Calu3 (cell line): ENCODE measurements at places on chromosomes 1 and 21. TPM values are rescaled to one million over a fixed set of nuclear protein-coding genes. Genes with fewer than 3 reads are reported as not detected.

DNA sequence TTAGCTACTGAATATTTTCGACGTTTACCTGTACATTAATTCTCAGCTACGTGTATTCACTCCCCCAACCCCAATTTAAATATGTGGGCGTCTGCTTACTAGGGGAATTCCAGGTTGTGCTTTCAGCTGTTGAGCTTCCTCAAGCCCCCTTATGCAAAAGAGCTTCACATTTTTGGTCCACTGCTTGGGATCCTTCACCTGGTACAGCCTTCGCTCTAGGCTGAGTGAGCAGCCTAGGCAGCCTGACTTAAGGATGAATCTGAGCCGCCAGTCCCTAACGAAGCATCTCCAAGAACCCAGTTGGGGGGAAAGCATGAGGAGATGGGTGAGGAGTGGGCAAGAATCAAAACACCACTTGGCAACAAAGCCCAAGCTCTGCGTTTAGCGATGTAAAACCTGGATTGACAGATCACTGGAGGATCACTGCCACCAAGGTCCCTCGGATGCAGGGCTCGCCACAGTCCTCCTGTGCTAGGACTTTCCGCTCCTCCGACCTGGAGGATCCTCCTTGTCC, 674 bp downstream of the BCL10 start:
- peaks cover 64% of the 10 kb centered on the region for H3K36me3 ChIP-seq
- peaks cover 57% of the 10 kb centered on the region for H3K4me1 ChIP-seq
- no peaks in the 10 kb centered on the region for H3K27me3 ChIP-seq
- peak overlapping the region; percentile 10 for H3K27ac ChIP-seq
- H3K4me3 ChIP-seq, result peak overlapping the region; percentile 86

DNA sequence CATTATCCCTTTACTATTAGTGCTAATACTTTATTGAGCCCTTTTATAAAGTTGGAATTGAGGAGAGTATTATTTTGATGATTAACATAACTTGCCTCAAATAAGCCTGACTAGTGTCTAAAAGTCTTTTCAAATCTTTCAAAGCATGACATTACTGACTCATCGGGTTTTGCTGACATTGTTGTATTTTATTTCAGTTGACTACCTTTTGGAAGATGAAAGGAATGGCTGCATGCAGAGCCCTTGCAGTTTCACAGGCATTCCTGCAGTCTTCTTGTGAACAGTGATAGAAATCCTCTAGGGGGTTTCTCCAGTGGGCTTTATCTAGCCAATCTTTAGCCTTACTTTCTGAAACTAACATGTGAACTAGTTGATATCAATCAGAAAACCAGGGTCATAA, 43.0 kb upstream of the TMEM61 start:
- no peak overlapping the region for H3K4me3 ChIP-seq
- no peaks in the 10 kb centered on the region for H3K36me3 ChIP-seq
- peaks cover 16% of the 10 kb centered on the region for H3K4me1 ChIP-seq
- DNase-seq, result no peak
- no peak overlapping the region for H3K27ac ChIP-seq

Gene NADK
- total RNA-seq, result 92.2 and 103 TPM in 2 replicates

GRCh38 chr1:163074716-163075284, 5.6 kb downstream of the RGS4 start:
- H3K27me3 ChIP-seq, result peaks cover 9% of the 10 kb centered on the region
- H3K4me1 ChIP-seq, result no peaks in the 10 kb centered on the region
- no peak for DNase-seq
- no peak overlapping the region for H3K4me3 ChIP-seq
- H3K36me3 ChIP-seq, result no peaks in the 10 kb centered on the region

Gene SLAMF9
- not detected in 2 replicates for total RNA-seq

DNA sequence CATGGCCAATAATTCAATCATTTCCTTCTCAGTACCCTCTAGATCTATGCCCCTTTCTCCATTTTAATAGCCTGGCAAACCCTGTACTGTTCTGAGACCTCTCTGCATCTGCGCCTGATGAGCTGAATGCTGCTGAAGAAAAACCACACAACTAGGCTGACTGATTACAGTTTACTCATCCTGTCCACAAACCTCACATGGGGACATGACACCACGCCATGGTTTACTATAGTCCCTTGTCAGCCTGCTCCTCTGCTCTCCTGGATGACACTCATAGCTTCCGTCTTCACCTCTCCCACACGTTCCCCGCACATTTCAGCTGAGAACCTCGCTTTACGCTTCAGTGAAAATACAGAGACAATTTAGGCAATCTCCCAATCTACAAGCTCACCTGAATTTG, 59.7 kb downstream of the DESI2 start:
- H3K36me3 ChIP-seq, result no peaks in the 10 kb centered on the region
- no peak overlapping the region for H3K4me3 ChIP-seq
- H3K4me1 ChIP-seq, result no peaks in the 10 kb centered on the region
- no peak overlapping the region for H3K27ac ChIP-seq
- no peak for DNase-seq
- H3K27me3 ChIP-seq, result no peaks in the 10 kb centered on the region

Gene LCE1F
- not detected in 2 replicates for total RNA-seq

DNA sequence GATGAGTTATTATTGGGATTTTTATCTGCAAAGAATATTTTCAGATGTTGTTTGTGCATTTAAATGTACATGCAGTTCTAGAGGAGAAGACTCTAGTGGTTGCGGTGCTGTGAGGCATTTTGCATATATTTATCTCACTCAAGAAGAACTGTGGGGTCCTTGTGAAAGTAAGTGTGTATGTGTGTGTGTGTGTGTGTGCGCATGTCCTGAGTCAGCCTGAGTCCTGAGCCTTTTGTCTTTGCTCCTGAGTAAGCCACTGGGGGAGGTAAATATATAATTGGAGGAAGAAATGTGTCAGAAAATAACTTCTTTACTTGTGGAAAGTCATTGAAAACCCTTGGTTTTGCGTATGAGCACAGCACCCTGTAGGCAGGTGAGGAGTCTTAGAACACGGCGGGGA, 55.6 kb upstream of the CD34 start:
- H3K4me1 ChIP-seq, result peaks cover 22% of the 10 kb centered on the region
- peaks cover 27% of the 10 kb centered on the region for H3K27me3 ChIP-seq
- peaks cover 15% of the 10 kb centered on the region for H3K36me3 ChIP-seq
- no peak overlapping the region for H3K4me3 ChIP-seq

Gene SYTL1
- 15.0 and 16.5 TPM in 2 replicates for total RNA-seq

DNA sequence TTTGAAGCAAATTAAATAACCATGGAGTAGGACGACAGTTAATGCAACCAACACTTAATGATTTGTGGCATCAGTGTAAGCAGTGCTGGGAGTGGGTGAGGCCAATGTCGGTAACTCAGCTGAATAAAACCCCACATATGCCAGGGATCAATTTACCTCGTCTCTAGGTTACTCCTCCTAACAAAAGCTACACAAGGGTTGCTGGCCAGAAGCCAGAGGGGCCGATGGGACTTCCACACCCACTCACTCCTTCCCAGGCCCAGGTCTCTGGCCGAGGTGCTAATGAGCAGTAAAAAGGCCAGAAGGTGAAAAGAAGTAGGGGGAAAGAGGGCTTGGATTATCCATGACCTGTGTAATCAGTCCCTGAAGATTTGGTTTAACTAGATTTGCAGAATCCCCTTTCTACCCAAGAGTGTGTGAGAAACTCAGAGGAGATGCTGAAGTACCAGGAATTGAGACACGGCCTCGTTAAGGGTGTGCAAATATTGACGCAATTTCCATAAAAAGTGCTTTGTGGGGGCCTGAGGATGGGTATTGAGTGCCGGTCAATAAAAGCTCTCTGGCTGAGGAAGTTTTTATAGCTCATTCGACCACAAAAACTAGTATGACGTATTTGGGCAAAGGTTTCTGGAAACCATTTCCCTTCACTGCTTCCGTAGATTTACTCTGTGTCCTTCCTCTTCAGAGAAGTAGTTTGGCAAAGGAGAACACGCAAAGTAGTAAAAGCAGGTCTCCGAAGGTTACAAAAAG, 145.5 kb downstream of the TBX15 start:
- no peaks in the 10 kb centered on the region for H3K27me3 ChIP-seq
- no peak overlapping the region for H3K27ac ChIP-seq
- no peak overlapping the region for H3K4me3 ChIP-seq
- peak; percentile 11 for DNase-seq

- DNase-seq, result no peak
- peaks cover 18% of the 10 kb centered on the region for H3K4me1 ChIP-seq
- no peak overlapping the region for H3K4me3 ChIP-seq
- no peaks in the 10 kb centered on the region for H3K27me3 ChIP-seq
- H3K36me3 ChIP-seq, result no peaks in the 10 kb centered on the region
- peak overlapping the region; percentile 40 for H3K27ac ChIP-seq
Observed at GRCh38 chr21:35911412-35912191, 148.7 kb downstream of the SETD4 start.

- H3K4me3 ChIP-seq, result no peak overlapping the region
- H3K27ac ChIP-seq, result no peak overlapping the region
- no peaks in the 10 kb centered on the region for H3K36me3 ChIP-seq
- H3K4me1 ChIP-seq, result no peaks in the 10 kb centered on the region
- no peak for DNase-seq
Observed at GRCh38 chr1:3391711-3392110, 62.8 kb upstream of the ARHGEF16 start.

GRCh38 chr1:8473891-8474300, 156.0 kb downstream of the SLC45A1 start:
- no peak overlapping the region for H3K4me3 ChIP-seq
- no peaks in the 10 kb centered on the region for H3K27me3 ChIP-seq
- no peak for DNase-seq
- H3K4me1 ChIP-seq, result peaks cover 5% of the 10 kb centered on the region
- H3K36me3 ChIP-seq, result no peaks in the 10 kb centered on the region

GRCh38 chr1:22122273-22123070, 20.4 kb downstream of the WNT4 start:
- no peak for DNase-seq
- no peaks in the 10 kb centered on the region for H3K4me1 ChIP-seq
- H3K27ac ChIP-seq, result no peak overlapping the region
- peaks cover 15% of the 10 kb centered on the region for H3K36me3 ChIP-seq

Gene LCE2B
- not detected in 2 replicates for total RNA-seq

DNA sequence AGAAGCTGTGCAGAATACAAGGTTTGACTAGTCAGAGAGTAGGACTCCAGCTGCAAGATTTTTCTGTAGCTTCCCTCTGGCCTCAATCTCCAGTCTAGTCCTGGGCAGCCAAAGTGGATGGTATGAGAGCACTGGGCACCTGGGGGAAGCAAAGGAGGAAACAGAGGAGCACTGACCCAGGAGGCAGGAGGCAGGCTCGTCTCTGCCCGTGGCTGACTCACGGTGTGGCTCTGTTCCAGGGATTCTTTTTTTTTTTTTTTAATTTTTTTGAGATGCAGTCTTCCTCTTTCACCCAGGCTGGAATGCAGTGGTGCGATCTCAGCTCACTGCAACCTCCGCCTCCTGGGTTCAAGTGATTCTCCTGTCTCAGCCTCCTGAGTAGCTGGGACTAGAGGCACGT, 4.1 kb upstream of the NPPB start:
- no peak overlapping the region for H3K27ac ChIP-seq
- H3K4me3 ChIP-seq, result no peak overlapping the region
- peaks cover 60% of the 10 kb centered on the region for H3K27me3 ChIP-seq
- H3K36me3 ChIP-seq, result no peaks in the 10 kb centered on the region
- peaks cover 9% of the 10 kb centered on the region for H3K4me1 ChIP-seq
- peak; percentile 55 for DNase-seq

Gene PTGS2
- total RNA-seq, result 64.2 and 78.2 TPM in 2 replicates

- no peak overlapping the region for H3K4me3 ChIP-seq
- H3K36me3 ChIP-seq, result no peaks in the 10 kb centered on the region
- peaks cover 7% of the 10 kb centered on the region for H3K27me3 ChIP-seq
- H3K4me1 ChIP-seq, result no peaks in the 10 kb centered on the region
- H3K27ac ChIP-seq, result no peak overlapping the region
Observed at GRCh38 chr1:25128121-25128621, 104.1 kb downstream of the SYF2 start.

Gene TCP10L
- 0.51 TPM in 1 of 2 replicates, not detected in the other for total RNA-seq

Gene FCRLA
- not detected in 2 replicates for total RNA-seq

- peaks cover 33% of the 10 kb centered on the region for H3K4me1 ChIP-seq
- peak; percentile 48 for DNase-seq
- no peaks in the 10 kb centered on the region for H3K36me3 ChIP-seq
Observed at GRCh38 chr1:229223498-229223897, 47.4 kb upstream of the RAB4A start.

Gene C1orf226
- total RNA-seq, result 10.5 and 14.1 TPM in 2 replicates

- peaks cover 34% of the 10 kb centered on the region for H3K36me3 ChIP-seq
- peak overlapping the region; percentile 90 for H3K4me3 ChIP-seq
- H3K27ac ChIP-seq, result peak overlapping the region; percentile 87
- H3K27me3 ChIP-seq, result no peaks in the 10 kb centered on the region
Observed at GRCh38 chr1:15848143-15848928, 829 bp downstream of the SPEN start.

GRCh38 chr1:59971464-59971911, 44.9 kb upstream of the CYP2J2 start:
- peak overlapping the region; percentile 29 for H3K4me3 ChIP-seq
- H3K4me1 ChIP-seq, result no peaks in the 10 kb centered on the region
- no peak overlapping the region for H3K27ac ChIP-seq

Gene CRP
- 0.80 and 3.6 TPM in 2 replicates for total RNA-seq

- H3K27ac ChIP-seq, result no peak overlapping the region
- no peak overlapping the region for H3K4me3 ChIP-seq
- H3K36me3 ChIP-seq, result no peaks in the 10 kb centered on the region
- H3K4me1 ChIP-seq, result peaks cover under 1% of the 10 kb centered on the region
- no peak for DNase-seq
Observed at GRCh38 chr1:171366816-171367215, 52.8 kb downstream of the FMO4 start.

DNA sequence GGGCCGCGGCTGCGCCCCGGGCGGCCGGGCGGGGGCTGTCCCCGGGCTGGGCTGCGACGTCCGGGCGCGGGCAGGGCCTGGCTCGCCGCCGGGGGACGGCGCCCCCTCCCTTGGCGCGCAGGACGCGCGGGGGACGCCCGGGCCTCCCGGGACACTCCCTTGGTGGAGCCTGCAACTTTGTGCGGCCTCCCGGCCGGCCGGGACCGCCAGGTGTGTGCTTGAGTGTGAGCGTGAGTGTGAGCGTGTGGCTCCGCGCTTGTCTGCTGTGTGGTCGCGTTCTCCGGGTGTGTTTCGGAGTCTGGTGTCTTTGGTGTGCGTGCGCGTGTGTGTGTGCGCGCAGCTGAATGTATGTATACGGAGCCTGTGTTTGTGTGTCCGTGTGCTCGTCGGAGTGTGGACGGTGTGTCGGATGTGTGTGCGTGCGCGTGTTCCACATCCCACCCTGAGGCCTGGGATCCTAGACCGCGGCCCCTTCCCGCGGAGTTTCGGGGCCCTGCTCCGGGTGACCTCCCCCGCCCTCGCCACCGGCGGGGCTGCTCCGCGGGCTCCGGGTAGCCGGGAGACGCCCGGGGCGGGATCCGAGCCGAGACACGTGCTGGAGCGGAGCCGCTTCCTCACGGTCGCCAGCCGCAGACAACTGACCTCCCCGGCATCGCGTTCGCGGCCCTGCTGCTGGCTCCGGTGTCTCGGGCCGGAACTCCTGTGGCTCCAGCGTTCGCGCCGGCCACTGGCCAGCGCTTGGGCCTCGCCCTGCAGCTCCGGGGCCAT, 1.7 kb downstream of the PTPRU start:
- H3K4me1 ChIP-seq, result peaks cover 33% of the 10 kb centered on the region
- H3K36me3 ChIP-seq, result peaks cover 36% of the 10 kb centered on the region
- peak overlapping the region; percentile 97 for H3K4me3 ChIP-seq
- peaks cover 21% of the 10 kb centered on the region for H3K27me3 ChIP-seq
- H3K27ac ChIP-seq, result peak overlapping the region; percentile 75

Gene RAP1GAP
- 23.8 and 26.8 TPM in 2 replicates for total RNA-seq

Gene BSND
- total RNA-seq, result not detected in 2 replicates

Gene RBM34
- total RNA-seq, result 79.8 and 89.1 TPM in 2 replicates

GRCh38 chr1:187338762-187339412, 510.1 kb downstream of the PLA2G4A start:
- H3K27ac ChIP-seq, result no peak overlapping the region
- no peaks in the 10 kb centered on the region for H3K27me3 ChIP-seq
- no peak for DNase-seq

Gene HSD3B2
- not detected in 2 replicates for total RNA-seq

- no peaks in the 10 kb centered on the region for H3K36me3 ChIP-seq
- no peaks in the 10 kb centered on the region for H3K4me1 ChIP-seq
- no peaks in the 10 kb centered on the region for H3K27me3 ChIP-seq
- no peak overlapping the region for H3K27ac ChIP-seq
Observed at GRCh38 chr1:195186544-195186943, 1421.7 kb downstream of the KCNT2 start.

Gene LCE1E
- total RNA-seq, result not detected in 2 replicates

Gene STIL
- 52.5 and 62.4 TPM in 2 replicates for total RNA-seq
